ENCODE measurements at places on chromosomes 16 and 17. TPM values are rescaled to one million over a fixed set of nuclear protein-coding genes. Genes with fewer than 3 reads are reported as not detected.
A peak's percentile ranks its signal among the peaks of the same experiment; 100 is the strongest.

DNA sequence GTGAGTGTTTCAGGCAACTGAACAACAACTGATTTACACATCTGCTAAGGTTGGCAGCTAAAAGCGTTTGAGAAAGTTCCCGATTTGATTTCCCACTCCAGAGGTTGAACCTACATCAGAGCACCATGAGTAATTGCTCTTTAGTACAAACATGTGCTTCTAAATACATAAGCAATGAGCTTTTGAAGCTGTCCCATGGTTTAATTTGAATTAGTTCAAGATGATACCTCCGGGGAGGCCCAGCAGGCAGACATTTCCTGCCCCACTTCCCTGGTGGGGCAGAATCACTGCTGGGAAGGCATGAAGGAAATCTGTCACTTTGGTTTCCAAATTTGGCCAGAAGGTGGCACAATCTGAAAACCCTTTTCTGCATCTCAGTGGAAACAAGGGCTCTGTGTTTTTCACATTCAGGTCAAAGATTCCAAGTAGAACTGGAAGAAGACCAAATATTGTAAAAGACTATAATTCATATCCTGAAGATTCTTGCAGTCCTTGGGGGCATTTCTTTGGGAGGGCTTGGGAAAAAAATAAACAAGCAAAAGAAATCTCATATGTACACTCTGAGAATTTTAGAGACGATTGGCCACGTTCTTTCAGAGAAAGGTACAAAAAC lies 176.2 kb upstream of the FAM20A start:
- peak; percentile 61 for DNase-seq

GRCh38 chr17:43427362-43428043 lies 28.7 kb downstream of the ARL4D start:
- DNase-seq, result no peak

GRCh38 chr16:67605641-67606040 lies 39.3 kb upstream of the CARMIL2 start:
- no peak for DNase-seq

DNA sequence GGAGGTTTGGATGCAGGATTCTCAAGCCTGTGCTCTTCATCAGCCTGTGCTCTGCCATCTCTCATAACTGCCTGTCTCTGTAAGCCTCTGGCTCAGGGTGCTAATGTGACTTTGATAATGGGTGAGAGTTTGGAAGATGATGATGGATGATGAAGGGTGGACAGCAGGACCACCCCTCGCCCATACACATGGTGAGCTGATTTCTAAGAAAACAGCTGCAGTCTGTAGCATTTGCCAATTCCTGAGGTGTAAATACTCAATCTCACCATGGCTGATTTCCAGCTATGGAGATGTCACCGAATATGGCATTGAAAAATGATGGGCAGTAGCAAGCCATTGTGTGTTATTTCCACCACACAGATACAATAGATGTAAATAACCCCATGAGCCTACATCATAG lies 74.2 kb downstream of the ARSG start:
- DNase-seq, result no peak

- peak; percentile 53 for DNase-seq
Measured at GRCh38 chr17:58084317-58084981, 1.2 kb downstream of the DYNLL2 start.

DNA sequence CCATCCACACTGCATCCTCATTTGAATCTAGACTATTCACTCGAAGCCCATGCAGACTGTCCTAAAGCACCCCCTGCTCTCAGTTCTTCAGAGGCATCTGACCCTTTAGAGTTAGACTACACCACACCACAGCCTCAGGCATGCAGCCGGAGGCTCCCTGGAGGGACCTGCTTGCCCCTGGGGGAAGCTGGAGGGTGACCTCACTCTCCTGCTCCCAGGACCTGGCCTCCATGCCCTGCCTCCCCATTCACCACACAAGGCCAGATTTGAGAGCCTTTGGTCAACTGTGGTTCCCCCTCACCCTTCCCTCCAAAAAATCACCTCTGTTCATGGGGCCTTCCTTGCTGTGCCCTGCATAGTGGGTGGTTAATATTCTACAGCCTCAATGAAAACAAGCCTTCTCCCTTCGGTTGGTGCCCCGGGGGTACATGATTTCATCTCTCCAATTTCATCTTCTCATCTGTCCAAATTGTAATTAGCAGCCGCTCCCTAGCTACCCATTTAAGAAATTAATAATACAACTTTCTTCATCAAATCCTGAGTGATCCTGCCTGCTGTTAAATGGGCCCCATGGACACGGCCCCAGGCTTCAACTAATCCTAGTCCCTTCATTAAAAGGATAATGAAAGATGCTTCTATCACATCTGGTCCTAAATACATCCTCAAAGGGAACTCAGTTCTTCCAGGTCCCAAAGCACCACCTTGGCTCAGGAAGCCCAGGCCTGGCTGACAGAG lies 24.4 kb downstream of the ABCC12 start:
- DNase-seq, result no peak

- DNase-seq, result peak; percentile 79
Measured at GRCh38 chr17:56779898-56780777, 53.6 kb downstream of the C17orf67 start.

- DNase-seq, result no peak
Measured at GRCh38 chr16:24538756-24539294, 541 bp upstream of the RBBP6 start.

- DNase-seq, result no peak
Measured at GRCh38 chr17:2055292-2056205, 646 bp downstream of the HIC1 start.

DNA sequence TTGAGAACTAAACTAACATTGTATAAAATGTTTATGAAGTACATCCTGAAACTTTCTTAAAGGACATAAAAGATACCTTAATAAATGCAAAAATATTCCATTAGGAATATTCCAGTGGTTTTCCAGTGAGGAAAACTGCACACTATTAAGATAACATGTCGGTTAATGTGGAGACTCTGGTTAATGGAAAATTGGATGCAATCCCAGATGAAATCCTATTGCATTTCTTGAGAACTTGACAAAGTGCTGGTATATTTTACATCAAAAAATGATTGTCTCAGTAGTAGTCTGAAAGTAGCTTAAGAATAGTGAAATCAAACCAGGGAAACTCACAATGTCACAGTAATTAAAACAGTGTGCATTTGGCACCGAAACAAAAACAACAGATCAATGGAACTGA lies 202.5 kb upstream of the MON1B start:
- DNase-seq, result no peak

GRCh38 chr17:8124350-8125153 lies 646 bp upstream of the HES7 start:
- no peak for DNase-seq

- DNase-seq, result no peak
Measured at GRCh38 chr16:65312071-65312470, 190.2 kb upstream of the CDH11 start.

DNA sequence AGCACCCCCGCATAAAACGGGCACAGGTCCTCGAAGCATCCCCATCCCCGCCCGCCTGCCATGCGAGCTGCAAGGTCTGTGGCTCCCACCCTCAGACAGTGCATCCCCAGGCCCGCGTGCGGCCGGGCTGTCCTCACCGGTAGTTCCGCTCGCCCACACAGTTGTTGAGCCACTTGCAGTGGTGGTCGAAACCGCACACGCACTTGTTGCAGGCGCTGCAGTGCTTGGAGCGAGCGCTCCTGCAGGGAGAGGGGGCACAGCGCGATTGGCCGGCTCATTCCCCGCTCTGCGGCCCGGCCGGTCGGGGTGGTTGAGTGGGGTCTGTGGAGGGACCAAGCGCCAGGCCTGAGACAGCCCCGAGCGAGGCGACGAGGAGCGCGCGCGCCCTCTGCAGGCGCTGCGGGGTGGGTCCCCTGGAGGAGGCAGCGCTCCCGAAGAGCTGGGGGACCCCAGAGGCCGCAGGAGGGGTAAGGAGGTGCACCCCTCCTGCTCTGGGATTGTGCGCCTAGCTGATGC lies 6.0 kb upstream of the TPPP3 start:
- DNase-seq, result no peak

- DNase-seq, result no peak
Measured at GRCh38 chr17:80393241-80393890, 21.6 kb upstream of the ENDOV start.

GRCh38 chr17:80960037-80960796 lies 31.4 kb upstream of the CHMP6 start:
- DNase-seq, result no peak

DNA sequence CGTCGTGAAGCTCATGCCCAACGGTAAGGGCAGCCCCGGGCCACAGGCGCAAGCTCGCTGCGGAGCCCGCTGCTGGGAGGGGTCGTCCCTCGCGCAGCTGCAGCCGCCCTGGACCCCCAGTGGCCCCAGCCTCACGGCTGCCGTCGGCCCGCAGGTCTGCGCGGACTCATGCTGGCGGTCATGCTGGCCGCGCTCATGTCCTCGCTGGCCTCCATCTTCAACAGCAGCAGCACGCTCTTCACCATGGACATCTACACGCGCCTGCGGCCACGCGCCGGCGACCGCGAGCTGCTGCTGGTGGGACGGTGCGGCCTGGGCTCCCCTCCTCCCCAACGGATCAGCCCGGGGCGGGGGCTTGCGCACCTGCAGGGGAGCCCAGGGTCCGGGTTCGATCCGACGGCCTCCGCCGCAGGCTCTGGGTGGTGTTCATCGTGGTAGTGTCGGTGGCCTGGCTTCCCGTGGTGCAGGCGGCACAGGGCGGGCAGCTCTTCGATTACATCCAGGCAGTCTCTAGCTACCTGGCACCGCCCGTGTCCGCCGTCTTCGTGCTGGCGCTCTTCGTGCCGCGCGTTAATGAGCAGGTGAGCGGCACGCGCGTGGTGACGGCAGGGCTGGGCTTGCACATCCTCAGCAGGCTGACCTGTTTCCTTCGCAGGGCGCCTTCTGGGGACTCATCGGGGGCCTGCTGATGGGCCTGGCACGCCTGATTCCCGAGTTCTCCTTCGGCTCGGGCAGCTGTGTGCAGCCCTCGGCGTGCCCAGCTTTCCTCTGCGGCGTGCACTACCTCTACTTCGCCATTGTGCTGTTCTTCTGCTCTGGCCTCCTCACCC lies 5.8 kb downstream of the SLC5A2 start:
- no peak for DNase-seq

- DNase-seq, result peak; percentile 72
Measured at GRCh38 chr16:73064212-73064993, 16.5 kb upstream of the ZFHX3 start.

GRCh38 chr17:59826706-59827453 lies 65.9 kb downstream of the TUBD1 start:
- DNase-seq, result no peak

- no peak for DNase-seq
Measured at GRCh38 chr17:31294231-31294630, 2.8 kb downstream of the OMG start.

GRCh38 chr17:71869293-71869692 lies 251.5 kb upstream of the SOX9 start:
- no peak for DNase-seq

- peak; percentile 93 for DNase-seq
Measured at GRCh38 chr17:16584273-16584995, 15.4 kb upstream of the ZNF287 start.

- no peak for DNase-seq
Measured at GRCh38 chr17:14325618-14326167, 24.8 kb downstream of the HS3ST3B1 start.

- DNase-seq, result no peak
Measured at GRCh38 chr16:55592306-55592705, 25.8 kb downstream of the CAPNS2 start.

DNA sequence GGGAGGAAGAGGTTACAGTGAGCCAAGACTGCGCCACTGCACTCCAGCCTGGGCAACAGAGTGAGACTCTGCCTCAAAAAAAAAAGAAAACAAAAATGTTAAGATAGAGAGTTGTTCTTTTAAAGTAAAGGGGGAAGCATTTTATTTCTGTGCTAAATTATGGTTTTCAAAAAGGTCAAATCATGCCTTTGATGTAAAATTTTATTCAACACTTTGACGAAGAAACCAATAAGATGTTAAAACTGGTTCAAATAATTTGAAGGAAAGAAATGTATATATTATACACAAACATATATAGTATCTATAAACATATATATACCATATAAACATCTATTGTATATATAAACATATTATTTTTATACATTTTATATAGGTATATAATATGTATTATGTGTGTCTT lies 43.4 kb upstream of the RPH3AL start:
- no peak for DNase-seq

- peak; percentile 62 for DNase-seq
Measured at GRCh38 chr17:2965621-2966595, 97.5 kb downstream of the OR1D5 start.

- DNase-seq, result no peak
Measured at GRCh38 chr17:17044846-17045561, 2.7 kb downstream of the MPRIP start.

- no peak for DNase-seq
Measured at GRCh38 chr17:4344926-4345325, 21.5 kb downstream of the UBE2G1 start.

DNA sequence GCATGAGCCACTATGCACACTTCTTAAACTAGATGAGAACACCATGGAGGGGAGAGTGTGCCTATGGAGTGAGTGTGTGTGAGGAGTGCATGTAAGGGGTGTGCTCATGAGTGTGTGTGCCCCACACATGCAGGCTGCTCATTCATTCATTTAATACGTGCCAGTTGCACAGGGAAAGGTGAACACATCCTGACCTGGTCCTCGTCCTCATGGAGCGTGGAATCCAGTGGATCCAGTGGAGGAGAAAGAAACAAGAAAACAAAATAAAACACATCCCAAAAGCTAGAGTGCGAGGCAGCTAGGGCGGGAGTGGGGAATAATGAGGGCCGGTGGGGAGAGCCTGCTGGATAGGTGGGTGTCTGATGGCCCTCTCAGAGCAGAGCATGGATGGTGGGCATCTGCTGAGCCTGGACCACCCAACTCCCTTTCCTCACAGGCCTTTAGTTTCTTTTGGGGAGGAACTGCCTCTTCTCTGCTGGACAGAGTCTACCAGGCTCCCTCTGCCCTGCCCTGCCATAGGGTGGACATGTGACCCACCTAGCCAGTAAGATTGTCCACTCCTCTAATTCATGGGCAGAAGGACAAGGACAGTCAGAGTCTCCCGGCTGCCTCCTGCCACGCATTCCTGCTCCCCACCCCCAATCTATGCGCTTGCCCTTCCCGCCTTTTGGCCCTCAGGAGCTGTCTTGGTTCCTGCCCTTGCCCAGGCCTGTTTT lies 204.3 kb downstream of the RAB11FIP4 start:
- DNase-seq, result no peak

DBNDD1 gene
- 3.3 TPM for polyA plus RNA-seq

ALDH3A1 gene
- 0.09 TPM for polyA plus RNA-seq

CCT6B gene
- 2.5 TPM for polyA plus RNA-seq

KRTAP4-9 gene
- polyA plus RNA-seq, result not detected

NPIPA3 gene
- polyA plus RNA-seq, result 6.5 TPM

ELOB gene
- 1,030 TPM for polyA plus RNA-seq

NPIPA2 gene
- polyA plus RNA-seq, result 2.5 TPM

PRSS33 gene
- polyA plus RNA-seq, result not detected

CASKIN1 gene
- polyA plus RNA-seq, result 5.2 TPM

SKAP1 gene
- 117 TPM for polyA plus RNA-seq

KRTAP1-5 gene
- polyA plus RNA-seq, result not detected

RNF112 gene
- polyA plus RNA-seq, result 2.8 TPM

All from adrenal gland (tissue), 19 donors.